Non-pigmented ciliary epithelial cell (primary cell): ENCODE measurements at places on chromosomes 12 and 14.

DNA sequence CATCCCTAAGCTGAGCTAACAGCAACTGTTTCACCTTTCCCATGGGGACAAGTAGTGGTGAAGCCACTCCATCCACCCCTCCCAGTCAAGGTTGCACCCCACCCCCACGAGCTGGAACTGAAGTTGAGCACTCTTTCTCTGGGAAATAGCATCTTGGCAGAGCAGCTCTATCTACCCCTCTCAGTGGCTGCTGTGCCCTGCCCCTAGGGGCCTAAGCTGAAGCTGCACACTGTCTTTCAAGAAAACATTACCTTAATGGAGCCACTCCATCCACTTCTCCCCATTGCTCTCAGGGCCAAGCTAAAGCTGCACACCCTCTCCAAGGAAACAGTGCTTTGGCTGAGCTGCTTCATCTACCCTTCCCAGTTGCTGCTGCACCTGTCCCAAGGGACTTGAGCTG is 170.6 kb upstream of the CCDC196 start:
- no peak for DNase-seq

GRCh38 chr12:78183824-78184223 is 353.1 kb downstream of the NAV3 start:
- no peak for DNase-seq

- no peak for DNase-seq
Observed at GRCh38 chr14:68611599-68611998, 181.3 kb downstream of the ZFP36L1 start.

- no peak for DNase-seq
Observed at GRCh38 chr12:1805441-1806081, 14.8 kb upstream of the LRTM2 start.

- no peak for DNase-seq
Observed at GRCh38 chr14:105497671-105498429, 6.8 kb downstream of the TEDC1 start.

GRCh38 chr14:21997300-21997699 is 323.7 kb upstream of the OR4E1 start:
- DNase-seq: no peak

- no peak for DNase-seq
Observed at GRCh38 chr14:97902630-97903029, 1105.4 kb downstream of the VRK1 start.

DNA sequence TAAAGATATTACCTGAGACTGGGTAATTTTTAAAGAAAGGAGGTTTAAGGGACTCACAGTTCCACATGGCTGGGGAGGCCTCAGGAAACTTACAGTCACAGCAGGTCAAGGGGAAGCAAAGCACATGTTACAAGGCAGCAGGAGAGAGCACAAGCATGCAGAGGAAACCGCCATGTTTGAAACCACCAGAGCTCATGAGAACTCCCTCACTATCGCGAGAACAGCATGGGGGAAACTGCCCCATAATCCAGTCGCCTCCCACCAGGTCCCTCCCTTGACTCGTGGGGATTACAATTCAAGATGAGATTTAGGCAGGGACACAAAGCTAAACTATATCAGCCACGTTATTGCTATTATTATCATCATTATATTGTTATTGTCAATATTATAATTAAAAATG is 138.7 kb downstream of the RIMBP2 start:
- DNase-seq: no peak

GRCh38 chr14:36707570-36707969 is 45.9 kb downstream of the PAX9 start:
- no peak for DNase-seq

DNA sequence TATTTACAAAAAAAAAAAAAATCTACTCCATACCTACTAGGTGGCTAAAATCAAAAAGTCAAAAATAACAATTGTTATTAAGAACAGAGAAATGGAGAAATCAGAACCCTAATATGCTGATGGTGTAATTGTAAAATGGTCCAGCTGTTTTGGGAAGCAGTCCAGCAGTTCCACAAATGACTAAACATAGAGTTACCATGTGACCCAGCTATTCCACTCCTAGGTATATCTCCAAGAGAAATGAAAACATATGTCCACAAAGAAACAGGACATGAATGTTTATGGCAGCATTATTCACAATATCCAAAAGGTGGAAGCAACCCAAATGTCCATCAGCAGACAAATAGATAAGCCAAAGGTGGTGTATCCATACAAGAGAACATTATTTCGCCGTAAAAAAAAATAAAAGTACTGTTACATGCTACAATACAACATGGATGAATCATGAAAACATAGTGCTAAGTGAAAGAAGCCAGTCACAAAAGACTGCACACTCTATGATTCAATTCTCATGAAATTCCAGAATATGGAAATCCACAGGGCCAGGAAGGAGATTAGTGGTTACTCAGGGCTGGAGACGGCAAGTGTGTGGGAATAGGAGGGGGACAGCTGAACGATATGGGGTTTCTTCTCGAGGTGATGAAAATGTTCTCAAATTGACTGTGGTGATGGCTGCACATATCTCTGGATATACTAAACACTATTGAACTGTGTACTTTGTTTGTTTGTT is 9.1 kb upstream of the DPF3 start:
- DNase-seq: no peak

GRCh38 chr12:11666131-11667050 is 16.9 kb downstream of the ETV6 start:
- no peak for DNase-seq

- no peak for DNase-seq
Observed at GRCh38 chr12:130925666-130926015, 28.1 kb upstream of the ADGRD1 start.

GRCh38 chr12:11580125-11580751 is 69.2 kb upstream of the ETV6 start:
- DNase-seq: peak; percentile 51

DNA sequence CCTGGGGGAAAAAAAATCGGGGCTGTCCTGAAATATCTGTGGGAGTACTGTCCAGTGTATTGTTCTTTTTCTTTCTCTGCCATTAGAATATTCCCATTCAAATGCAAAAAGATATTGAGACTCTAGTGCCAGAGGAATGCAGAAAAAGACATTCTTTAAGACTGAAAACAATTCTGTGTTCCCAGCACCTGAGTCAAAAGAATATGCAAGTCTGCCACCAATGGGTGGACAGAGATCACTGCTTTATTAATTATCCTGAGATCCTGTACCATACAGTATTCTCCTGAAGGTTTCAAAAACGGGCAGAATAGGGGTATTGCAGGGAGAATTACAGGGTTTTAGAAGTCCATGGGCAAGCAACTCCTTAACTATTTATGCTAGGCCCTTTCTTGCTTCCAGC is 361.8 kb downstream of the C12orf50 start:
- peak; percentile 24 for DNase-seq

DNA sequence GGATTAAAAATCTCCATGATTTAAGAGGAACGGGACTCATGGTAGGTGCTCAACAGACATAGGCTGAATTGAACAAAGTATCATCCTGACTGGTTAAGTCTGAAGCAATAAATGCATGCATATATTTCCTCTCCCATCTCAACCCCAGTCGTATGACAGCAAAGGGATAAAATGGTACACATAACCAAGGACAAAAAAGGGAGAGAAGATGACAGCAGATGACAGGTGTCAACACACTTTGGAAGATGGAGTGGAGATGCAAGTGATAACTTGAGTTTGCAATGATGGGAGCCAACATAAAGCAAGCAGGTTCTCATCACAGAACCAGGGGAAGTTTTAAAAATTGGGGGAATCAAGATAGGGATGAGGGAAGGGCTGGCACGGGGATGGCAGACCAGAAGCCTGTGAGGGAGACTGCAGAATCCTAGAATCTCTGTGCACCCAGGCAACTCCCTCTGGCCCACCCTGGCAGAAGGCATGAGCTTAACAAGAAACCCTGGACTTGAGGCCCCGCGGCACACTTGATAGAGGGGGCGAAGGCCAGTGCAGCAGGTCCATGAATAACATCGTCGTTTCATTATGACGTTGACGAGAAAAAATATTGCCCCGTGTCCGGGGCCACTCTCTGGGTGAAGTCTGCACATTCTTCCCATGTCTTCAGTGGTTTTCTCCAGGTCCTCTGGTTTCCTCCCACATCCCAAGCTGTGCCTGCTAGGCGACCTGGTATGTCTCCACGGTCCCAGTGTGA is 5.0 kb downstream of the C1RL start:
- no peak for DNase-seq

DNA sequence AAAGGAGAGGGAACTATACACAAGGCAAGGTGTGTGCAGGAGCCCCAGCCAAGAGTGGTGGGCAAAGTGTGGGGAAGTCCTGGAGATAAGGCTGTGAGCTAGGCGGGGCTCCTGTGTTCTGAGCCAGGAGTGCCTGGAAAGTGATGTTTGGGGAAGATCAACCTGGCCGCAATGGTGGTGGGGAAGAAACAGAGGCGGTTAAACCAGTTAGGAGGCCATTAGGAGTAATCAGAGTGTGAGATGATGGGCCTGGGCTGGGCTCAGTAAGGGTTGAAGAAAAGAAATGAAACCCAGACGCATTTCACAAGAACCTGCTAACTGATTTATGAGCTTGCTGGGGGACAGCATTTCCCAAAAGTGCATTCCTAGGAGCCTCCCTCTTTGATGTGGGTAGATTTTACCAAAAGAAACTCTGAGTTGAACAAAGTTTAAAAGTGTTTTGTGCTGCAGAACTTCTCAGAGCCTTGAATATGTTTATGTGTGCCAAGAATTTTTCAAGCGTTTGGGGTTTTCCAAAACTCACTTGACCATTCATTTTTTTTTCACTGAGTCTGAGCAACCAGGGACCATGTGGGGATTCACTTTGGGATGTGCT is 34.2 kb upstream of the LRP1-AS start:
- DNase-seq: no peak

- DNase-seq: no peak
Observed at GRCh38 chr14:72682188-72682587, 211.7 kb downstream of the DPF3 start.

DNA sequence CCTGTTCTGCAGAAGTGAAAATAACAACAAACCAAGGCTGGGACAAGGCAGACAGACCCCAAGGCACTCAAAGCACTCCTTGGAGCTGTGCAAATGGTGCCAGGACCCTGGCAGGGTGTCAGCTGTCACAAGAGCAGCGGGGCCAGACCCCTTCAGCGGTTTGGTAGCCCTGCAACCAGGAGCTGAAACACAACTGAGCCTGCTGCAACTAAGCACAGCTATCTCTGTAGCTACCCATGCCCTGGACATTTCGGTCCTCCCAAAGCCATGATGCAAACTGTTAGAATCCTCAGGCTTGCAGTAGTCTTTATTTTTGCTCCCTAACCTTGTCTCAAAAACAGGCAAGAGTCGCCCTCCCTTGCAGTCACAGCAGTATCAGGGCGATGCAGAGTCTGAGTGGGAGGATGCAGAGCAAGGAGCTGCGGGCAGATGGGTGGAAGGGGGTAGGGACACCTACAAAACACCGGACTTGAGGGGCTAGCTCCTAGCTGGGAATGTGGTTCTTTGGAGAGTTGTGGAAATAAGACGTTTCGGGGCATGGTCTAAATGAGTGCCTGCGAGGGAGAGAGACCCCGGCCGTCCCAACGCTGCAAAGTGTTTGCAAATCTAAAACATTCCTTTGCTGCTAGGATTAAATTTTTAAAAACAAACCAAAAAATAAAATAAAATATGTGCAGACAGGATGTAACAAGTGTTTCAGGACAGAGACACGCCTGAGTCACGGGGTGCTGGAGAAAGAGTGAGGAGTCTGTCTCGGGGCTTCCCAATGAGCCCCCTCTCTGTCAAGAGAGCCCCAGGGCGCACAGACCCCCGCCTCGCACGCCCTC is 1.0 kb downstream of the NUAK1 start:
- no peak for DNase-seq

GRCh38 chr14:97350415-97350814 is 553.2 kb downstream of the VRK1 start:
- no peak for DNase-seq

DNA sequence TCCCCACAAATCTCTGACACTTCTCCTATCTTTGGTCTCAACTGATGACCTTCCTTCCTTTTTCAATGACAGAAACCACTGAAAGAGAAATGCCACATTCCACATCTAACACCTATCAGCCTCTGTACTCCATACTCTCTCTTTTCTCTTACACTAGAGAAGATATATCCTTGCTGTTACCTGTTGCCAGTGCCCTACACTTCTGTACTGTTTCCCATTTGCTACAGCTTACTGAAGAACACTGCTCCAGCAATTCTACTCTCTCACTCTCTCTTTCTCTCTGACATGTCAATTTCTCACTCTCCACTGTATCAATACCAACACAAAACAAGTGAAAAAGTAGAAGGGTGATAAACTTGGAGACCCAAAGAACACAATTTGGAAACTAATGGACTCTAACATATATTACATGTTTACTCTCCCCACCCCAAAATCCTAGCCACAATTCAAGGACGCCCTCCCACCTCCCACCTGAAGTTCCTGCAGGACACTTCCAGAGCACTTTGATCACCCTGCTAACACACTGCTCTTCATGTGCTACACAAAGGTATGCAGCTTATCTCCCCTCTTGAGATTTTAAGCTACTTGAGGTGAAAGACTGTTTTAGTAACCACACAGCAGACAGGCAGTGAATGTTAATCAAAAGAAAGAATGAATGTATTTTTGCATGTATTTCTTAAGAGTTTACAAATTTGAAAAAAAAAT is 95.0 kb downstream of the MED13L start:
- no peak for DNase-seq

- DNase-seq: no peak
Observed at GRCh38 chr12:116821291-116821690, 60.0 kb downstream of the HRK start.

DNA sequence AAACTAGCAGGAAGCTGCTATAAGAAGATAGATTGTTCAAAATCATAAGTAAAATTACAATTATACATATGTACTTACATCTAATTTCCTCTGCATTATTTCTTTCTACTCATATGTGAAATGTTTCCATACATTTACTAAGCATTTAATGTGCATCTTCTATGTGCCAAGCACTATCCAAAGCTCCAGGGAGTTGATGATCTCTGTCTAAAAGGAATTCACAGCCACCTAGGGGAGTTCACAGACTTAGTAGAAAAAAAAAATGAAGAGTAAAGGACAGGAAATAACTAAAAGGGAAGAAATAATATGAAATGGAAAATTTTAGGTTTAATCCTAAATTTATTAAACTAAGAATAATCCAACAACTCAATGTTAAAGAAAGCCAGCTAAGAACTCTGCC is 91.7 kb downstream of the EFCAB11 start:
- no peak for DNase-seq

GRCh38 chr12:120710031-120710804 is at the start of gene UNC119B:
Gene UNC119B, plus strand, starts transcription at chr12:120710458. Its CDS starts 17 bp downstream, at chr12:120710475.
- DNase-seq: no peak

- no peak for DNase-seq
Observed at GRCh38 chr12:25253371-25254068, 2.8 kb upstream of the KRAS start.
